Left colon (tissue), 2 donors: ENCODE measurements at places on chromosomes 3 and 15.

DNA sequence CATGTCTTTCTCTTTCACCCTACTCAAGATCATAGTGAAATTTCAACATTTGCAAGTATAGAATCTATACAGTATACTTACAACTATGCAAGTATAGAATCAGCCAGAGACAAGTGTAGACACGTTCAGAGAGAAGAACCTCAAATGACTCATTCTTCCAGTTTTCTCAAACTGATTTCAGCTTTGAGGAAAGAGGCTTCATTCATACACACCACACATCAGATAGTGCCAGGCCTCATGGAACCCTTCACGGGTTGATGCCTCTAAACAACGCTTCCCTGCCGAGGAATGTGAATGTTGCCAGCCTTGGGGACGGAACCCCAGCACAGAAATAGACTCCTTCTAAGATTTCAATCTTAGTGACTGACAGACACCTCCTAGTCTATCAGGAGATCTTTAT lies 135.7 kb downstream of the FOXP1 start:
- no peak for DNase-seq

DNA sequence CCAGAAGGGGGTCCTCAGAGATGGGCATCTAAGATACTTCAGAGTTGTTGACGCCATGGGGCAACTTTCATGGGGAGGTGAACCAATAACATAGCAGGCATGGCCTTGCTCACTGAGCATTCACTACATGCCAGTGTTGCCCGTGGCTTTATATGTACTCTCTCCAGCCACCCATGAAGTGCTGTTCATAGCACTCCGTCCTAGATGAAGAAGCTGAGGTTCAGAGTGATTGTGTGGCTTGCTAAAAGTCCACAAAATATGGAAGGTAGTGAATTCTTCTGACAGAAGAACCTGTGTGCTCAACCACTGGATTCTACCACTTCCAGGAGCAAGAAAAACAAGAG lies 9.8 kb upstream of the SEMA4B start:
- no peak for DNase-seq

DNA sequence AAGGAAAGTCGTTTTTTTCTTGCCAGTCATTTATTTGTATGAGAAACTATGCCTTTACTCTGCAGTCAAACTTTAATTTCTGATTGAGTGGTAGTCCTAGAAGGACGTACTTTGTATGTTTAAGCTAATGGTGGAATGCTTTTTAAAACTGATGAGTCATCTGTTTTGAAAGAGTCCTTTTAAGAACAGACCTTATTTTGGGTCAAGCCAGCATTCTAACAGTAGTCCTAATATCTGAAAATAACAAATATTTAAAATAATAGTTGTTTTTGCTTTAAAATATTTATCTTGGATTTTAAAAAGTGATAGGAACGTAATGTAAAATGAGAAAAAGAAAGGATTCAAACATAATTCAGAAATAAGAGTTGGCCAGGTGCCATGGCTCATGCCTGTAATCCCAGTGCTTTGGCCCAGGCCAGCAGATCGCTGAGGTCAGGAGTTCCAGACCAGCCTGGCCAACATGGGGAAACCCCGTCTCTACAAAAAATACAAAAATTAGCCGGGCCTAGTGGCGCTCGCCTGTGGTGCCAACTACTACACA lies 1.3 kb upstream of the LRRC58 start:
- peak; percentile 12 for DNase-seq

DNA sequence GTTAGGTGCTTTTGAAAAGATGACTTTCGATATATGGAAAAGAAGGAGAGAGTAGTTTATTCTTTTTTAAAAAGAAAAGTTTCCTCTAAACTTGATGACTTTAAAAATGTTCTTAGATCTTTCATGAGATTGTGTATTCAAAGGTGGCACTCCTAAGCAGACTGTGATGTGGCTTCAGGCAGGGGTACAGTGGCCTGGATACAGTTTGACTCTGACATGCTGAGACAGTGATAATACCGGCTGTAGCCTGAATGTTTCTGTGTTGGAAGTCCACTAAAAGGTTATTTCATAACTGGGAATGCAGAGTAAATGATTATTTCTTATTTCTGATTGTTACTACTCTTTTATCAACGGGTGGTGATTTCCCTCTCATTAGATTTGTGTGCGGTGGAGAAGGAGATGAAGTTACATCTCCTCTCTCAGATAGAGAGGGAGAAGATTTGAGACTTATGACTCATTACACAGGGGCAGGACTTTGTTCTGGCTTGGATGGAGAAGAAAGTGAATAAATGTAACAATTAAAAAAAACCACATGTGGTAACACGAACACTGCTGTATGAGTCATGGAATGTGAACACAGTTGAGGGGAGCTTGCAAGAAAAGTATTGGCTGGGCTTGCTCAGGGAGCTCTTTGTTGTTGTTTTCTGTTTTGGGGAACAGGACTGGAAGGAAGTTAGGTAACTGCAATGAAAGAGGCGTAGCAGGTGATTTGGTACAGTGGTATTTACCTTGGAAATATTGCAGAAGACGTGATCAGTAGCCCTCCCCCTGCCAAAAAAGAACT lies 21.6 kb downstream of the SPTSSB start:
- DNase-seq, result no peak

DNA sequence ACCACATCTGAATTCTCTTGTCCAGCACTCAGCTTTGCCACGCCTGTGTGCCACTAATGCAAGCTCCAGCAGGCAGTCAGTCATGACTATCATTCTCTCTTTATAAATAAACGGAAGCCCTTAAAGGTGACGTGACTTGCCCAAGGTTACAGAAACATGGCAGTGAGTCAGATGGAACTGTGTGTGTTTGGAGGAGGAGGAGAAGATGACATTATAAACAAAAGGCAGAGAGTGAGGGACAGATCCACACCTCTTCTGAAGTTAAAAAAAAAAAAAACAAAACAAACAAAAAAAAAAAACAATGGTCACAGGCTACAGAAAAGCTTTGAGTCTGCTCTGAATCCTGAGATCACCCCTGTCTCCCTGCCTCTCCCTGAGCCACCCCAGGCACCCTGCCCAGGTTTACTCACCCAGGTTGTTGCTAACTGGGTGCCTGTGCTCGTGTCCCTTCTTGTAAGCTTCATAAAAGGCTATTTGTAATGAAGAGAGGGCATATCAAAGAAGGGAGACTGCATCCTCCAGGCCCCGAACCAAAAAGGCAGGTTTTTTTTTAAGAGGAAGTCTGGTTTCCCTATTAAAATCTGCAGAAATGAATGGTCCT lies 119.7 kb upstream of the PHLDB2 start:
- no peak for DNase-seq

- DNase-seq, result no peak
Measured at GRCh38 chr3:182414586-182414985, 378.7 kb upstream of the ATP11B start.

GRCh38 chr3:13115576-13115910 lies 42.3 kb upstream of the IQSEC1 start:
- peak; percentile 16 for DNase-seq

DNA sequence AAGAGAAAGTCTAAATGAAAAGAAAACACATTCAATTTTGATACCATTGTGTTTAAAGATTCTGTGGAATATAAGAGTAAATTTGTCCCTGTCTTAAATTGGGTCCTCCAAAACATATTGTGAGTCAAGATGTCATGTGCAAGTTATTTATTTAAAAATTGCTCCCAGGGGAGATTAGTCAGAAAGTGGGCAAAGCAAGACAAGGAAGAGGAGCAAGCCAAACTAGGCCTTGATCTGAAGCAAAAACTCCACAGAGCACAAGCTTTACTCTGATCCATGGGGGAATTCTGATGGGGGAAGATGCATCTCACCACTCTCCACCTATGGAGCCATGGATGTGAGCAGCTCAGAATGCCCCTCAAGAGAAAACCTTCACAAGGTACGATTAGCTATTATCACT lies 342.8 kb upstream of the IL12A start:
- no peak for DNase-seq

- DNase-seq, result no peak
Measured at GRCh38 chr3:66481071-66482017, 19.5 kb downstream of the LRIG1 start.

DNA sequence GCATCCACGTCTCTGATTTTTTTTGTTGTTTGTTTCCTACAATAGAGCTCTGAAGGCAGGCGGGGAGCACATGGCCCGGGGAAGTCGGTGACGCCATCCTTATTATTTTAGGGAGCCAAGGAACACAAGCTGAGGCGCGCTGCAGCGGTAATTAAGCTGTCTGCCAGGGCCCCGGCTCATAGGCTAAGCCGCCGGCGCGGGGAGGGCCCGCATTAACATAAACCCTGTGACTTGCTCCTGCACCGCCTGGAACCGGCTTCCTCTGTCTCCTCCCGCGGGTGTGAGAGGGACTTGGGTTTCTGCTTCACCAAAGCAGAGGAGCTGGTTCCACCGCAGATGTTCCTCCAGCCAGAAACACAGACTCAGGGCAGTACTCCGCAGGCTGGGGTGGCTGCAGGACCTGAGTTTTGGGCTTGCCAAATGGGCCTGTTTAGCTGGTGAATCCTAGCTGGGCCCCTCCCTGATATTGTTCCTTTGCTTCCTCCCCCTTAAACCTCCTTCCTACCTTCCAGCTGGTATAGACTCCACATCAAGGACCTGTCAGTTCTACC lies 25.3 kb downstream of the ANP32A start:
- peak; percentile 92 for DNase-seq

DNA sequence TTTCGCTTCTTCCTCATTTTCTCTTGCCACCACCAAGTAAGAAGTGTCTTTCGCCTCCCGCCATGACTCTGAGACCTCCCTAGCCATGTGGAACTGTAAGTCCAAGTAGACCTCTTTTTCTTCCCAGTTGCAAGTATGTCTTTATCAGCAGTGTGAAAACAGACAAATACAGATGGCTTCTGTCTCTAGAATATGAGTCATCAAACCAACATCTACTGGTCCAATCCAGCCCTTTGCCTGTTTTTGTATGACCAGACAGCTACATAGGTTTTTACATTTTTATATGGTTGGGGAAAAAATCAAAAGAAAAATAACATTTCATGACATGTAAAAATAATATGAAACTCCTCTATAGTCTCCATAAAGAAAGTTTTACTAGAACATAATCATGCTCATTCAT lies 118.7 kb upstream of the PTPRG start:
- DNase-seq, result no peak

DNA sequence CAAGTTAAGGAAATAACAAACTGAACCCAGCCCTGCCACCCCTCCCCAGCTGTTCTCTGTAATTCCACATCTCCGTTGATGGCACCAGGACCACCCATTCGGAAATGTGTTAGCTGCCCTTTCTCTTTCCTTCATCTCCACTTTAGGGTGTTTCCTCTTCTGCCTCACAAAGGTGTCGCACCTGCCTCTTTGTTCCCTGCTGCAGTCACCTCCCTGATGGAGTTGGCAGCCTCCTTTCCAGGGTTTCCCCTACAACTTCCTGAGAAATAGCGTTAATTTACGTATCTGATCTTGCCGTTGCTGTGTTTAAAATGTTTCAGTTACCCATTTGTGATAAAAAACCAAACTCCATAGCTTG lies 57.3 kb downstream of the GPR171 start:
- DNase-seq, result no peak

GRCh38 chr3:72343078-72343477 lies 505.2 kb downstream of the SHQ1 start:
- DNase-seq, result no peak

GRCh38 chr3:139108253-139108969 lies 63.7 kb upstream of the PRR23C start:
- no peak for DNase-seq

GRCh38 chr3:32818229-32818969 lies 602 bp downstream of the TRIM71 start:
- DNase-seq, result no peak

- no peak for DNase-seq
Measured at GRCh38 chr3:147418371-147418781, 9.2 kb downstream of the ZIC1 start.

DNA sequence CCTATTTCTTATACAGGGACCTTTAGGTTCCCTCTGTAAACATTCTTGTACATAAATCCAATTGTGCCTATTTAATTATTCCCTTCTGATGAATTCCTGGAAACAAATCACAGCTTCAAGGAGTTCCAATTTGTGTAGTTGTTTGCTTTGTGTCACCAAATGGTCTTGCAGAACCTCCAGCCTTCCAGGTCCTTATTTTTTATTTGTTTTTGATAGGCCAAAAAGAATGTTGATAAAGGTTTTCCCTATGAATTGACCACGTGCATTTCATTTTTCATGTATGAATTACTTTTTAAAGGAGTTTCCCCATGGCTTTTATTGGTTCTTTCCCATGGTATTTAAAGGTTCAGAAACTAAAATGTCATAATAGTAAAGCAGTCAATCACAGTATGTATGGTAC lies 243.0 kb downstream of the NAALADL2 start:
- DNase-seq, result no peak

DNA sequence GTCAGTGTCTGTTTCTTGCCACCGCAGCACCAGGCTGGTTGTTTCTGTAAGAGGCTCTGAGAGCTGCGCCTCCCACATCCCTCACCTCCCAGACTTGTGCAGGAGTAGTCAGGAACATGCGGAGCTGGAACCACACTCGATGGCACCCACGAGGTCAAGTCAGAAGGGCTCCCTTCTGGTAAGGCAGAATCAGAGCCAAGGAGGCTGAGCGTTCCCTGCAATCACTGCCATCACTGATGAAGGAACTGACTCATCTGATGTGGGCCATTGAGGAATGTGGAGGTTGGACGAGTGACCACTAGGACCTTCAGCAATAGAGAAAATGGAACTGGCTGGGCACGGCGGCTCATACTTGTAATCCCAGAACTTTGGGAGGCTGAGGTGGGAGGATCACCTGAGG lies 35.7 kb upstream of the BLM start:
- DNase-seq, result no peak

- DNase-seq, result no peak
Measured at GRCh38 chr3:123732447-123732846, 147.6 kb upstream of the HACD2 start.

DNA sequence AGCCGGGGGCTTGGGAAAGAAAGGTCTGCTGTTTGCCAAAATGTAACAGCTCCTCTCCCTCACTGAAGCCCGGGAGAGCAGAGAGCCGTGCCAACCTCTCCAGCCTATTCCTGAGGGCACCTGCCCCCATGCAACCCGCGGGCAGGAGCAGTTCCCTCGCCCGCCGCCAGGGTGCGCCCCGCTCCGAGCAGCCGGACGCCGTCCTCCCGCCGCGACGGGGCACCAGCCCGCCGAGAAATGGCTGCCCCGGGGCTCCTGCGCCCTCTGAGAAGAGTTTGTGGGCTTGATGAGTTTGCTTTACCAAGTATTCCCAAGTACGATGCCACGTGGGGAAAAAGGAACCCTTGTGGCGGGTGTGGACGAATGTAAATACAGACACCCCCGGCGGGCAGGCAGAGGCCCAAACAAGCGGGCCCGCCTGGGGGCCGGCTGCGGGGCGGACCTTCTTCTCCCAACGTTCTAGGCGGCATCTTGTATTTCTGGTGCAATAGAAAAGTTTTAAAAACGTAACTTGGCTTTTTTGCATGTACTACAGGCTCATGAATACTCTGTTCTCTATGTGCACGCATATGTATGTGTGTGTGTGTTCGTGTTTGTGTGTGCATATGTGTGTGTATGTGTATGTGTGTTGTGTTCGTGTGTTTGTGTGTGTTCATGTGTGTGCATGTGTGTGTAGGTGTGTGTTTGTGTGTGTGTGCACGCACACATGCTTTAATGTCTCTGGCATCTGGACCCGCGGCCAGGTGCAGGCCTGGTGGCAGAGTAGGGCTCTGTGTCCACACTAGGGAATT lies 162.9 kb downstream of the CHSY1 start:
- DNase-seq, result peak; percentile 82

GRCh38 chr3:54355800-54356199 lies 233.4 kb downstream of the CACNA2D3 start:
- DNase-seq, result no peak
